HuH-7 (cell line): ENCODE measurements at places on chromosomes 11 and 22.

DNA sequence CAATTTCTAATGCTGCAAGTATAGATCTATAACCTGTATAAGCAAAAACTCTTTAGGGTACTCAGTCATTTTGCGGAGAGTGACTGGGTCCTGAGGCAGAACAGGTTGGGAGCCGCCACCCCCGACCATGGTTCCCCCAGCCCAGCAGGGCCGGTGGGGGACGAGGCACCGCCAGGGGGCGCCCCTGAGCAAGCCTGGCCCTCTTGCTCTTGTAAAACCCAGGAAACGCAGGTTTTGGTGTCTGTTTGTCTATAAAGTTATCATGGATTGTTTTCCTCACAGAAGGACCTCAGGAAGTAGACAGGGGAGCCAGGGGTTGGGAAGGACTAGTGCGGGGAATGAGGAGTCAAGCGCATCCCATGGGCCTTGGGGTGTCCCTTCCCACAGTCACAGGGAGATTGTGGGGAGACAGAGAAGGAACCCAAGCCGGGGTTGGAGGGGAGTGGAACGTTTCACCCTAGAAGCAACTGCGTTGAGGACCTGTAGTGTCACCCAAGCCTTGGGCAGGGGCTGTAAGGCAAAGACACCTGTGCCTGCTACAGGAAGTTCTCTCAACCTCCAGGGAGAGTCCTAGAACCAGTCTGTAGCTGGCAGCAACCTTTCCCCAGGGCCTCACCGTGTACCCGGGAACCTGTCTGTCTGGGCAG lies 26.4 kb downstream of the KCTD17 start:
- peak; percentile 97 for DNase-seq

GRCh38 chr11:115720602-115721245 lies 216.5 kb upstream of the CADM1 start:
- DNase-seq, result no peak

- DNase-seq, result no peak
Measured at GRCh38 chr22:38034884-38035529, 22.2 kb upstream of the PICK1 start.

GRCh38 chr11:42996421-42997307 lies 315.1 kb upstream of the API5 start:
- DNase-seq, result no peak

GRCh38 chr11:59152312-59152951 lies 9.8 kb downstream of the FAM111A start:
- DNase-seq, result no peak
